ENCODE measurements at places on chromosomes 3 and 15.

GRCh38 chr15:42206406-42206805, 1.7 kb downstream of the VPS39 start:
- no peak for DNase-seq

DNA sequence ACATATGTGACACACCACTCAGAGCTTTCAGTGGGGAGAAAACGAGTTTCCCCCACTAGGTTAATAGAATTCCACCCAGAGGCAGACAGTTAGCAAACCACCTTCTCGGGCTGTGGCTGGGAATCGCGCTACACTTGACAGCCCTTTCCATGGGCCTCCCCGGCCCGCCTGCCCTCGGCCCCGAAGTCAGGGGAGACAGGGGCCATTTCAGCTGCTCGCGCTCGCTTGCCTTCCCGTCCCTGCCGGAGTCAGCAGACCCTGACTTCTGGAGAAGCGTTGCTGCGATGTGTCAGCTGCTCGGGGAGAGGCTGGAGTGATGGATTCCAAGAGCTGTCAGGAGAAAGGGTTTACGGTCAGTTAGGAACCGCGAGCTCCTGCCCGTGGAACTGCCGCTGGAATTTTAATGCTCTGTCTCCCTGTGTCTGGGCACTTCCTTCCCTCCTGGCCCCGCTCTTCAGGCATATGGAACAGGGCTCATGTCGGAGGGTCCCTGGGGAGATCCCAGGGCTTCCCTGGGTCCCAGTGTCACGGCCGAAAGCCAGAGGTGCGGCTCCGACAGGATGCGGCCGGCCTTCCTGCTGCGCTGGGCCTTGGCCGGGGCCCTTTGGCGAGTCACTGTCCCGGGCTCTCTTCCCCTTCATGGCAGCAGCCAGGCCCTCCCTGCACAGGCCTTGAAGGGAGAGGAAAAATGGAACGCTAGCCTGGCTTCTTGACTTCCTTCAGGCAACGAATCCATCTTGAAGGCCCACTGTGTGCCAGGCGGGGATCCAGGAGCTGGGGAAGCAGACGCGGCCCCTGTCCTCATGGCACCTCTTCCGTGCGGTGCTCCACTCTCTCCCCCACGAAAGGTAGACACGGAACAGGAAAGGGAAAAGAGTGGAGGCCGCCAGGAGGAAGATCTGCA, 38.4 kb upstream of the VPS8 start:
- DNase-seq = no peak

- no peak for DNase-seq
These were observed 50.4 kb downstream of the RBM15B start for GRCh38 chr3:51441282-51442030.

DNA sequence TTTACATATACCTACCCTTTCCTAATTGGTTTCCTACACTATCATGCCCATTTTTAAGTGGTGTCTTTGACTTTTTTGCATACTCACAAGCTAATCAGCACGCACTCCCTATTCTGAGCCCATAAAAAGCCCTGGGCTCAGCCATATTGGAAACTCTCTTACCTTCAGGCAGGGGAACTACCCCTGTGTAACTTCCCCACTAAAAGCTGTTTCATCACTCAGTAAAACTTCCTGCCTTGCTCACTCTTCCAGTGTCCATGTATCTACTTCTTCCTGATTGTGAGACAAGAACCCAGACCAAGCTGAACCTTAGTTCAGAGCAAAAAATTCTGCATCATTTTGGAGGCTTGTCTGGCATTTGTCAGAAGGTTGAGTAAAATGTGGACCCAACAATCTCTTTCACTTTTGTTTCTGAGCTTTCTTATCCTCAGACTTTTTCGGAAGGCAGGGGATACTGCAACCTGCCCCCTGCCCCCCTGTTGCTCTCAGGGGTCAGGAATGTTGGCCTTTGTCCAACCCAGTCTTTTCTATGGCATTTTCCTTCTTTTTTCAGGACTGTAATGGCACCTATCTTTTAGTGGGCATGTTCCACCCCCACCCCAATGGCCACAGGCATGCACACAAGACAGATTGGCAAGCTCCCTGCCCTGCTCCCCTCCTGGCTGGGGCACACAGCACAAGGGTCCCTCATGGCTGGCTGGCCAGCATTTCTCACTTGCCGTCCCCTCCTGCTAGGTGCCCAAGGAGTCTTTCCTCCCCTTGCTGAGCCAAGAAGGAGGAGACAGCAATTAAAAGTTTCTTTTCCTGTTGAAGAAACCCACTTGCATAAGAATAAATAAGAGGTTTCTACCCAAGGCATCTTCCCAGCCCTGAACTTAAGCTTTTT, 26.3 kb upstream of the TMEM45A start:
- DNase-seq = no peak

- no peak for DNase-seq
These were observed 1.5 kb upstream of the PPP1R2 start for GRCh38 chr3:195544634-195545033.

DNA sequence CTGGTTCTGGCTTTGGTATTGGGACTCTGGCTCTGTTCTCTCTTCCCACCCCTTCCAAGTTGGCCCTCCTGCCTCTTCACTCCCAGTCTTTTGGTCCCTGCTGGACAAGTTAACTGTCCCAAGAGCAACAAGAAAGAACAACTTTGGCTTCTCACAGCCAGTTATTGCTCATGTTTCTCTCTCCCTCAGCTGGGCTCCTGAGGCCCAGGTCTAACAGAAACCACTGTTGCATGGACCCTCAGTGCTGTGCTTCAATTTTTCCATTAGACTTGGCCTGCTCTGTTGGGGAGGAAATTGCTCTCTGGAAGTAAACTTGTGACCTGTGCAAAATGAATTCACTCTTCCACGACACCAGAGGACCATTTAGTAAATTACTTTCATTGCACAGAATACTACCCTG, 64.5 kb downstream of the CHST2 start:
- DNase-seq = no peak

DNA sequence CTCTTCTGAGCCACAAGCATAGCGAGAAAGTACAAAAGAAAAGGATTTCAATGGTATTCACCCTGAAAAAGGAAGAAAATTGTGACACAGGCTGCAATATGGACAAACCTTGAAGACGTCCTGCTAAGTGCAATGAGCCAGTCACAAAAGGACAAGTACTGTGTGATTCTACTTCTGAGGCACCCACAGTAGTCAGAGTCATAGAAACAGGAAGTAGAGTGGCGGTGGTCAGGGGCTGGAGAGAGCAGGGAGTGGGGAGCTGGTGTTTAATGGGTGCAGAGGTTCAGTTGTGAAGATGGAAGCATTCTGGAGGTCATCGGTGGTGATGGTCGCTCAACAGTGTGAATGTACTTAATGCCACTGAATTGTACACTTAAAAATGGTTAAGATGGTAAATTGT, 180.5 kb downstream of the APBA2 start:
- DNase-seq = no peak

GRCh38 chr15:49101536-49101935, 53.9 kb downstream of the COPS2 start:
- no peak for DNase-seq

GRCh38 chr3:2915826-2916225, 194.3 kb downstream of the IL5RA start:
- DNase-seq = no peak

GRCh38 chr3:129602309-129602708, 4.2 kb downstream of the PLXND1 start:
- DNase-seq = no peak

DNA sequence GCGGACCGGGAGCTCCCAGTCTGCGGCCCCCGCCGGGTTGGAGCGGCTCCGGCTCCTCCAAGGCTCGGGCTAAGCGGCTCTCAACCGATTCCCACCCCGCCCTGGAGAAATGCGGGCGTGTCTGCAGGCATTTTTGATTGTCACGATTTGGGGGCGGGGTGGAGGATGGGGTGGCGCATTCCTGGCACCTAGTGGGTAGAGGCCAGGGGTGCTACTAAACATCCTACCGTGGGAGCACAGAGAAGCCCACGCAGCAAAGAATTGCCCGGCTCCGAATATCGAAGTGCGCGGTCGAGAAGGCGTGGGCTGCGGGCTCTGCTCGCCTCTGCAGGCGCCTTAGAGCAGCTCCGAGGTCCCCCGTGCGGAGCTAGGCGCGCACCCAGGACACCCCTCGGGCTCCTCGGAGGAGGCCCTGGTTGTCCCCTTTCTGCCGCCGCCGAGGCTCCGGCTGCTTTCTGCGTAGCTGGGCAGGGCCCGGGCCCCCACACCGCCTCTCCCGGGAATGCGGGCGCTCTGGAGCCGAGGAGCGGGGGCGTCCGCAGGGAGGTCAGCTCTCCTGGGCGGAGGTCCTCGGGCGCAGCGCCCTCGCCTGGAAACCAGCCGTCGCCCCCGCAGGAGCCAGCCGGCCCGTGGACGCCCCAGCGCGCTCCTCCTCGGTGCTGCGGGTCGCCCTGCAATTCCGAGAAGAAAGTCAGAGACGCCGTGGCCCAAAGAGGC, 16.5 kb upstream of the LAMP3 start:
- no peak for DNase-seq

- no peak for DNase-seq
These were observed 1.7 kb upstream of the C3orf33 start for GRCh38 chr3:155807823-155808222.

- peak; percentile 8 for DNase-seq
These were observed 714.3 kb upstream of the CFAP20DC start for GRCh38 chr3:59764171-59764570.

GRCh38 chr3:44436181-44436580, 41.3 kb downstream of the ZNF445 start:
- no peak for DNase-seq

GRCh38 chr15:99174567-99175395, 69.9 kb downstream of the SYNM start:
- DNase-seq = no peak

- DNase-seq = no peak
These were observed 198.7 kb upstream of the PROK2 start for GRCh38 chr3:71983694-71984093.

- DNase-seq = no peak
These were observed 107.5 kb downstream of the EOMES start for GRCh38 chr3:27614592-27614991.

Data from NCI-H446 (cell line).